ENCODE measurements at places on chromosomes 16 and 17.

- DNase-seq = peak; percentile 11
Measured at GRCh38 chr16:48101069-48101674, 54.6 kb downstream of the ABCC12 start.

- DNase-seq = no peak
Measured at GRCh38 chr16:89039756-89040155, 53.9 kb upstream of the ACSF3 start.

- DNase-seq = no peak
Measured at GRCh38 chr17:79420318-79421243, 190.3 kb downstream of the RBFOX3 start.

DNA sequence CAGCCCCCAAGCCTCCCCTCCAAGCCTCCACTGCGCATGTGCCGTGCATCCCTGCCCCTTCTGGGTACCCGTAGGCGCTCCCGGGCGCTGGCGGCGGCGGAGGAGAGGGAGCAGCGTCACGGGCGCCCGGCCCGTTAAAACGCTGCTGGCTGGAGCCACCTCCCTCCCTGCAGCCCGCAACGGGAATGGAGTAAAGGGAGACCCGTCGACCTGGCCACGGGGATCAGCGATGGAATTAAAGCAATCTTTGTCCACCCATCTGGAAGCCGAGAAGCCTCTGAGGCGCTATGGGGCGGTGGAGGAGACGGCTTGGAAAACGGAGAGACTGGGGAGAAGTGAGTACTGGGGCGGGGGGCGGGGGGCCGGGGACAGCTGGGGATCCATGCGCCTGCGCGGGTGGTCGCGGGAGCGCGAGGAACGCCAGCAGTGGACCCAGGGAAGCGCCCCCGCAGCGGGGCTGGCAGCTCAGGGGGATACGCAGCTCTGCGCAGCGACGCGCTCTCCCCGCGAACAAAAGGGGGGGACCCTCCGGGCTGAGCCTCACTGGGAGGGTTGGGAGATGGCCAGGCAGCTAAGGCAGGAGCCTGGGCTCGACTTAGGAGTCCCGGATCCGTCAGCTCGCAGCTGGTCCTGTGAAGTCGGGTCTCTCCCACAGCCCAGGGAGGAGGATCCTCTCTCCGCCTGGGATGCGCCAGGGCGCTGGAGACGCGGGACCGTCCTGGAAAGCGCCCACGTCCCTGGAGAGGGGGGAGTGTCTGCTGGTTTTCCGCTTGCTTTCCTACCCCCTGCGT lies at the start of gene BMERB1:
Gene BMERB1 (plus strand): TSS at position 164 of the 791 bp plus-strand sequence. CDS start 66 bp downstream, at position 230.
- no peak for DNase-seq

- DNase-seq = no peak
Measured at GRCh38 chr17:21218101-21218500, 4.1 kb upstream of the TMEM11 start.

DNA sequence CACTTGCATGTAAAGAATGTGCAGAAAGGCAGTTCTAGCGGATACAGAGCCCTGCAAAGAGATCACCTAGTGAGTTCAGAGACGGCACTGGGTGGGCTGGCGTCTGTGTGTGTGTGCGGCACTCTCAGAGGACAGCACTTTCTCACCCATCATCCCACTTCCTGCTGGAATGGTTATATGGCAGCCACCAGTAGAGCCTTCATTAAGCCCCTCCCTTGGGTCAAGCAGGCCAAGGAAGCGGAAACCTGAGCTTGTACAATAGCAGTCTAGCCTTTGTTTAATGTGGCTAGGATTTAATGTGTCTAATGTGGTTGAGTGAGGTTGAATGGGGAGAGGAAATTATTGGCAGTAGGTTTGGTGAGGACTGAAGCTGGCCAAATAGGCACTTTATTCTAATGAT lies 88.3 kb upstream of the ELAC2 start:
- DNase-seq = no peak

- no peak for DNase-seq
Measured at GRCh38 chr17:7191571-7192270, 12.6 kb upstream of the ASGR1 start.

- DNase-seq = no peak
Measured at GRCh38 chr17:73717690-73718089, 73.4 kb upstream of the SDK2 start.

GRCh38 chr17:50289278-50289677 lies 15.0 kb downstream of the TMEM92 start:
- no peak for DNase-seq

GRCh38 chr16:85929259-85929721 lies 30.3 kb downstream of the IRF8 start:
- no peak for DNase-seq

- DNase-seq = no peak
Measured at GRCh38 chr16:64580558-64580957, 541.3 kb downstream of the CDH11 start.

DNA sequence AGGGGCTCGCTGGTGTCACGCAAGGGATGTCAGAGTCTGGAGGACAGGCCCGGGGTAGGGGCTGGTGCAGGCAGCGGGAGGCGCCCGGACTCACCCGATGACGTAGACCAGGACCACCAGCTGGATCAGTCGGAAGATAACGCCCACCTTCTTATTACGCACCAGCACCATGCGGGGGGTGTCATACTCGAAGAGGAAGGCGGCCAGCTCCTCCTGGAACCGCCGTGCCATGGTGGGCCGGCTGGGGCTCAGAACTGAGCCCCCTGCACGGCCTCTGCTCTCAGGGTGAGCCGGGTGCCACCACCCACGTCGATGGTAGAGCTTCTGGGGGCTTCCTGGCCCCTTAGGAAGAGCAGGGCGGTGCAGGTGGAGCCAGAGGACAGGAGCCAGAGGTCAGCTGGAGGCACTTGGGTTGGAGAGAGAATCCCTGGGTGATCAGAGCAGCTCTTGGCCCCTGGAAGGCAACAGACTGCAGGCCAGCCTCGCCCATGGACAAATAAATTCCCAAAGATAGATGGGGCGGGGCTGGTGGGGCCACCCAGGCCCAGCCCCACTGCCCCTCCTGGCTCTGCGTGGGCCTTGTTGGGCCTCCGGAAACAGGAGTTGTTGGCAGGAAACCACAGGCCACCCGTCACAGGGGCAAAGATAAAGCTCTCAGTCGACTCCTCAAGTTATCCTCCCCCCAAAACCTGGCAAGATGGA lies at the start of gene P2RX1:
Gene P2RX1 (minus strand): TSS at position 471 of the 702 bp plus-strand sequence. CDS start 240 bp downstream, at position 231.
- no peak for DNase-seq

GRCh38 chr17:409308-409847 lies 56.8 kb upstream of the RPH3AL start:
- no peak for DNase-seq

DNA sequence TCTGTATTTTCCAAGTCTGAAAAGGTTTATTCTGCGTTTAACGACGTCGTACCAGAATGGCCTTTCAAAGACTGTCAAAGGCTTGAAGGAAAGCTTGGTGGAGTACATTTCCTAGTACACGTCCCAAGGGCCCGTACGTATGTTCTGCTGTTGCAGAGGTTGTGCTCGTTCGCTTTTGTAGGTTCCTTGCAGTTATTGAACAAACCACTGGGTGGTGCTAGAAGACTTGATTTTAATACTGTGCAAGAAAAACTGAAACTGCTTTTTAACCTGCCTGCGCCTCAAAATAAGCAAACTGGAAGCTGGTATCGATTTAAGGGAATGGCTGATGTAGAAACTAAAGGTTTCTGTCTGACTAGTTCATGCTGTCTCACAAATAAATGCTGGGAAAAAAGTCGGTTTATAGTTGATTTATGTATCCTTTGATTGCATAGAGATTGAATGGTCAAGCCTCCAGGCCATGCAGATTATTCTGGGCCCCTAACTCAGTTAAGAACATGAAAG lies 54.6 kb downstream of the USP10 start:
- DNase-seq = no peak

DNA sequence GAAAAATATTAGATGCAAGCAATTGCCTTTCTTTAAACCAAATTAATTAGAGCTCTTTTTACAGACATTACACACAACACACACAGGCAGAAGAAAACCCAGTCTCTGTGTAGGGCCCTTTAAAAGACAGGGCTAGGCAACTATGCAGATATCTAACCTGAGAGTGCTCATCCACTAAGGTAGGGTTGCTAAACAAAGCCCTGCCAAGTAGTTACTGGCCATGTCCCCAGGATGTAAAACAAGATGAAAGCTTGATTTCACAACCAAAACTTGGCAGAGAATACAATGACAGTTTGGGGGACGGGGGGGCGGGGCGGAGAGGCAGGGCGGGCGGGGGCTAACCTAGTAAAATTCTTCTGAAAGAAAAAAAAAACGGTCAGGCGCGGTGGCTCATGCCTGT lies 669.0 kb upstream of the CA10 start:
- DNase-seq = no peak

DNA sequence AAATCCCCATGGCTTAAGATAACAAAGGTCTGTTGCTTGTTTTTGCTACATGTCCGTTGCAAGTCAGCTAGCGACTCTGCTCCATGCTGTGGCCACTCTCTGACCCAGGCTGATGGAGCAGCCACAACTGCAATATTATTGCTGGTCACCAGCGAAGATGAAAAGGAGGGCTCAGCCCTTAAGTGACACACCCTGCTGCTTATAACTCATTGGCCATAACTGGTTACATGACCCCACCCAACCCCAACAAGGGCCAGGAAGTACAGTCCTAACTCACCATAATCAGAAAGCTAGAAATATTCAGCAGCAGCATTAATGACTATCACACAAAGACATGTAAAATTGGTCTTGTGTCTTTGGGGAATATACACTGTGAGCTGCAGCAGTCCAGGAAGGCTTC lies 224.3 kb downstream of the SOX9 start:
- DNase-seq = no peak

DNA sequence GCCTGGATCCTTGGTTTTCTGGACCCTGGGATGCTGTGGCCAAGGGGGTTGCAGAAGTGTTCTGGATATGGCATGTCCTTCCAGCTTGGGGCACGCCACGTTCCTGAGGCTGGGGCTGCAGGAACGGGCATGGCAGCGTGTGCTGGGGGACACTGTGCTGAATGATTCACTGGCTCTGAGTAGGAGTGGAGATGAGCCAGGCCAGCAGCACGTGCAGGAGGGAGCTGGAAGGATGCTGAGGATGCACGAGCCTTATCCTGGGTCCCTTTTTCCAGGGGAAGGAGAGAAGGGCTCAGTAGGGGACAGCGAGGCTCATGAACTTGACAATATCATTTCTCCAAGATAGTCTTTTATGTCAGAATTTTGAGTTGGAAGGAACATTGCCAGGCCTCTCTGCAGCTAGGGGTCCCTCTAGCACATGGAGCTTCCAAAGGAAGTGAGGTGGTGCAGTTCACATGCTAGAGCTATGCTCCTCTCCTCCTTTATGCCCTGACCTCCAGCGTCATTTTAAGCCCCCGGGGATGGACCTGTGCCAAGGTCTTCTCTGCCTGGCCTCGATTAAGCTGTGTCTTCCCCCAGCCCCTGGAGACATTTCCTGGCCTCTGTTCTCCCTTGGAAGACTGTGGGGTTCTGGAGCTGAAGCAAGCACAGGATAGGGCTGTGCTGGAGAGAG lies 125.9 kb downstream of the OR1D5 start:
- no peak for DNase-seq

DNA sequence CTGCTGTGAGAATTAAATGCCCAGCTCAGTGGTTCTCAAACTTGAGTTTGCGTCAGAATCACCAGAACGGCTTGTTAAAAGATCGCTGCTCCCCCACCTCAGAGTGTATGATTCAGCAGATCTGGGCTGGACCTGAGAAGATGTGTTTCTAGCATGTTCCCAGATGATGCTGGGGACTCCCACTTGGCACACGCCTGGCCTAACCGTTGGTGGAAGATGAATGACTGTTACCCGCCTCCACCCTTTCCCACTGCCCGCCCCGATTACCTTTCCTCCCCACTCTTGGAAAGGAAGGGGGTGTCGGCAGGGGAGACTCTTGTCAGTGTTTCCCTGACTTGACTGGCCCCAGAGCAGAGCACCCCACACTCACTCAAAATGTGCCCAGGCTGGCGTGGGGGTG lies 29.3 kb upstream of the ABCC3 start:
- no peak for DNase-seq

GRCh38 chr16:88785106-88785924 lies at the start of gene PIEZO1:
Gene PIEZO1, minus strand, starts transcription at chr16:88785220. Its CDS starts 256 bp downstream, at chr16:88784964.
- peak; percentile 70 for DNase-seq

- DNase-seq = no peak
Measured at GRCh38 chr17:37546302-37546701, 56.6 kb downstream of the DUSP14 start.

- DNase-seq = no peak
Measured at GRCh38 chr17:35627417-35627816, 40.3 kb downstream of the AP2B1 start.

GRCh38 chr16:57029161-57030160 lies 40.1 kb downstream of the NLRC5 start:
- DNase-seq = no peak

- no peak for DNase-seq
Measured at GRCh38 chr16:87938412-87938949, 2.2 kb upstream of the CA5A start.

GRCh38 chr16:66845791-66846221 lies 1.6 kb downstream of the CA7 start:
- no peak for DNase-seq

DNA sequence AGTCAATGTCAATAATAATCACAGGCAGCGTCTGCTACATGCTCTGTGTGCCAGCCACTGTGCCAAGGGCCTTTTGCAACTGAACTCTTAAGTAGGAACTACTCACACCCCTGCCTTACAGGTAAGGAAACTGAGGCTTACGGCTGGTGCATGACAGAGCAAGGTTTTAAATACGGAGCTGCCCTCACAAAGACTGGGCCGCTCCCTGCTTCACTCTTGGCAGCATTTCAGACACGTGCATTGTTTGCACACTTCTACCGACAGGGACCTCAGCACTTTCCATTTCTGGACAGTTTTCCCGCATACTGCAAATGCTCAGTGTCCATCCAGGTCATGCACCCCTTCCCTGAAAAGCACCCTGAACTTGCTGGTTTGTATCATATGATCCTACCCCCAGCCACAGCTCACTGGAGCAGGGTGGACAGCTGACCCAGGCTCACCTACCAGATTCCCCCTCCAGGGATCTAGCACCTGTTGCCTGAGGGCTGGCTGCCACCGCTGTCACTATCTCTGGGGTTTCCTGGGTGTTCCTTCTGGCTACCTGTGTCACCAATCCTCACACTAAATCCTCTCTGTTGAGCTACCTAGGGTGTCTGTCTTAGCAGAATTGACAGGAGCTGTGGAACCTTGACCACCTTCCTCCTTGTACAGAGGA lies 142.9 kb downstream of the C16orf78 start:
- no peak for DNase-seq

- DNase-seq = no peak
Measured at GRCh38 chr16:5005916-5006315, 27.8 kb downstream of the NAGPA start.

DNA sequence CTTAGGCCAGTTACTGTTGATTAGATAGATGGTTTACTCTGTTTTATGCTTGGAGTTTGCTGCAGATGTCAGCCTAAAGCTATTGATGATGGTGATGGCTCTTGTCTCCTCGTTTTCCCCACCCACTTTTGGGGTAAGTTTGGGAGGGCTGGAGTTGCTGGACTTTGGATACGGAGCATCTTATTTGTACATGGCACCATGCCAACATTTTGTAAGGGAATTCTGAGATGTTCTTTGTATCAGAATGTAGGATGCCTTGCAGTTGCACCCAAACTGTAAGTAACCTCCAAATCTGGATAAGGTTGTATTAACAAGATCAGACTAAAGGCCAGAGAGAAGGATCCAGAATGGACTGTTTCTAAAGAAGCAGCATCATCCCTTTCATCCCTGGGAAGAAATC lies 551.9 kb upstream of the ZFHX3 start:
- no peak for DNase-seq
